ENCODE measurements at places on chromosomes 5 and 9.

GRCh38 chr5:94397508-94397907, 220.9 kb downstream of the KIAA0825 start:
- no peak for DNase-seq

GRCh38 chr5:868428-869135, 17.8 kb upstream of the ZDHHC11 start:
- DNase-seq, result no peak

DNA sequence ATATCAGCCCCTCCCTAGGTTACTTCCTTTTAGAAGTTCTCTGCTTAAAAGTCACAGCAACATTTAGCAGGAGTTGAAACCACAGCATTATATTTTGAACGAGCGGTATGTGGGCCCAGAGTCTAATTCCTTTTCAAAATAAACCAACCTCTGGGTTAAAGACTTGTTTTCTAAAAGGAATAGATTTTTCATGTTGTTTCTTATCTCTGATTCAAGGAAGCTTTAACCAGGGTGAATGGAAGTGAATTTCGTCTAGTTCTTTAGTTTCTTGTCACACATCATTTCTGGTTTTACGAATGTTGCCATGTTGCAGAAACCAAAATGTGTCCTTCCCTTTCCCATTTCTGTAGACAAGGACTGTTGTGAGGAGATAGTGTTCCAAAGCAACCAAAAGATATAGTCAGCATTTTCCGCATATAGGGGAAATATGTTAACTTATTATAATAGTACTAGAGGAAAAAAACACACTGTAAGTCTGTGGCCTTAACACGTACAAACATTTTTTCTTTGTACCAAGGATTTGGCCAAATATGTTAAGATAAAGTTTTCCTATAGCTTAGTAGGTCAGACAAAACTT, 142.4 kb downstream of the PCSK5 start:
- DNase-seq, result no peak

GRCh38 chr5:163362840-163363371, 74.5 kb upstream of the CCNG1 start:
- DNase-seq, result no peak

- no peak for DNase-seq
Measured at GRCh38 chr5:167489202-167489601, 802.2 kb upstream of the WWC1 start.

All from putamen (tissue), 1 donor.